ENCODE measurements at places on chromosomes 13 and 19. TPM values are rescaled to one million over a fixed set of nuclear protein-coding genes. Genes with fewer than 3 reads are reported as not detected.

Gene ZNF491
- polyA plus RNA-seq: 4.1 TPM

Gene RNF113B
- not detected for polyA plus RNA-seq

Gene ZIM2
- polyA plus RNA-seq: 4.7 TPM

Gene SIGLEC5
- polyA plus RNA-seq: 0.32 TPM

DNA sequence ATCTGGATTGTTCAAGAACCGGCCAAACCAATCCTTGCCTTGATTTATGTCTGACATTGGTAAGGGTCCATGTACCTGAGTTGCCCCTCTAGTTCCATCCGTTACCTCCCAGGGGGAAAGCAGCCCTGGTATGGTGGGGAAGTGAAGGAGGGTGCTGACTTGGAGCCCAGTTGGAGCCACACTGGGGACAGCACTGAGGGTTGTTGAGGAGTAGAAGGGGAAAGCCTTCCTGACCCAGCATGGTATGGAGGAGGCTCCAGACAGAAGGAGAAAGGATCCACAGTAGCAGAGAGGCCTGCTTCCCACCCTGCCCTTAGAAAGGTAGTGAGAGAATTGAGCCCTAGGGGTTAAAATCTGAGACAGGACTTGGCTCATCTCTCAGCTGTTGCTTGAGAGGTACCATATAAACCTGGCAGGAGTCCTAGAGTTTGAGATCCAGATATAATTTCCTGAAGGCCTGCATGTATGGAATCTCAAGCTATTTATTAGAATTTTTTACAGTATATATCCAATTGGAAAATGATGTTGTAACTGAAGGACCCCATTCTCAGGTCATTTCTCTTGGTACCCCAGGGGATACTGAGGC is 16.7 kb upstream of the FCGBP start:
- DNase-seq: no peak

- DNase-seq: no peak
These were observed 4.3 kb upstream of the SLITRK5 start for GRCh38 chr13:87666831-87667230.

GRCh38 chr13:94780421-94780820 is 68.1 kb upstream of the SOX21 start:
- DNase-seq: no peak

DNA sequence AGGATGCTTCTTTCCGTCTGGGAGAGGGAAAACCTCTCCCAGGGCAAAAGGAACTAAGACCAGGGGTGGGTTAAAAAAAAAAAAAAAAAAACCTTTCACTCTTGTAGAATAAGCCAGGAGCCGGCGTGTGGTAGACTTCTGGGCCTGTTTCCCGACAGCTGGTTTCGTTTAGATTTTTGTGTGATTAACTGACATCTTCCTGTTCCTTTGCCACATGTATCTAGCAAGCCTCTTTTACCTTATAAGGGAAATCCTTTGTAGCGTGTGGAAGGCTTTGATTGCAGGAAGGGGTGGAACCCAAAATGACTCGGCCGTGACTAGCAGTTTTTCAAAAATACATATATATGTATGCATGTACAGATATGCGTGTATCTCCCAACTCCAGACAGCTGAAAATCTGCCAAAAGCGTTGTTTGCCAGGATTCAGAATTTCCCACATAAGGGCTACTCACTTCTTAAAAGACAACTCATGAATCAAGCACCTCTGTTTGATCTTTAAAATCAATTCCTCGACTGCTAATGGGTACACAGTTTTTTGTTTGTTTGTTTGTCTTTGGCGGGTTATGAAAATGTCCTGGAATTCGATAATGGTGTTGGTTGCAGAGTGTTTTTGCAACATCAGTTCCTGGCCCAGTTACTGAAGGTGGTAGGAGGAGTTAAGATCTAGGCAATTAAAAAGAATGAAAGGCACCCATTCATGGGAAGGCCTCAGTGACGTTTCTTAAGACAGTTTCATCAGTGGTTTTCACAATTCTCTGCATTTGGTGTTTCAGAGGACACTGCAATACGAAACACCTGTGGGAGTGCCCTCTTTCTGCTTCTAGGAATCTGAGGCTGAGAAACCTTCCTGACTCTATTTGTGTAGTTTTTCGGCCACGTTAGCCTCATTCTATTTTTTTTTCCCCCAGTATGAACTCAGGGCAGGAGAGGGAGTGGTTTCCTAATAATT is 2.7 kb downstream of the TPM4 start:
- peak; percentile 92 for DNase-seq

- DNase-seq: no peak
These were observed 261.0 kb downstream of the GPC5 start for GRCh38 chr13:91659256-91660075.

GRCh38 chr19:18433735-18434398 is 4.1 kb downstream of the ISYNA1 start:
- DNase-seq: no peak

GRCh38 chr19:7521551-7522071 is 813 bp upstream of the MCOLN1 start:
- DNase-seq: no peak

GRCh38 chr13:34419755-34420154 is 522.3 kb upstream of the NBEA start:
- DNase-seq: no peak

GRCh38 chr13:95159458-95159857 is 141.8 kb downstream of the ABCC4 start:
- DNase-seq: no peak

- no peak for DNase-seq
These were observed 40.4 kb downstream of the ZMYM2 start for GRCh38 chr13:19998960-19999359.

Data from muscle of arm (tissue), 14 donors.